Posterior vena cava (tissue), 2 donors: ENCODE measurements at places on chromosomes 1 and 21. TPM values are rescaled to one million over a fixed set of nuclear protein-coding genes. Genes with fewer than 3 reads are reported as not detected.
A peak's percentile ranks its signal among the peaks of the same experiment; 100 is the strongest.

- DNase-seq, result no peak
Measured at GRCh38 chr1:22171951-22172715, 29.2 kb upstream of the WNT4 start.

- DNase-seq, result no peak
Measured at GRCh38 chr1:21068937-21069336, 107.8 kb downstream of the EIF4G3 start.

Gene PRAMEF12
- total RNA-seq, result not detected

GRCh38 chr21:34190576-34191321 lies 117.4 kb downstream of the MRPS6 start:
- no peak for DNase-seq

DNA sequence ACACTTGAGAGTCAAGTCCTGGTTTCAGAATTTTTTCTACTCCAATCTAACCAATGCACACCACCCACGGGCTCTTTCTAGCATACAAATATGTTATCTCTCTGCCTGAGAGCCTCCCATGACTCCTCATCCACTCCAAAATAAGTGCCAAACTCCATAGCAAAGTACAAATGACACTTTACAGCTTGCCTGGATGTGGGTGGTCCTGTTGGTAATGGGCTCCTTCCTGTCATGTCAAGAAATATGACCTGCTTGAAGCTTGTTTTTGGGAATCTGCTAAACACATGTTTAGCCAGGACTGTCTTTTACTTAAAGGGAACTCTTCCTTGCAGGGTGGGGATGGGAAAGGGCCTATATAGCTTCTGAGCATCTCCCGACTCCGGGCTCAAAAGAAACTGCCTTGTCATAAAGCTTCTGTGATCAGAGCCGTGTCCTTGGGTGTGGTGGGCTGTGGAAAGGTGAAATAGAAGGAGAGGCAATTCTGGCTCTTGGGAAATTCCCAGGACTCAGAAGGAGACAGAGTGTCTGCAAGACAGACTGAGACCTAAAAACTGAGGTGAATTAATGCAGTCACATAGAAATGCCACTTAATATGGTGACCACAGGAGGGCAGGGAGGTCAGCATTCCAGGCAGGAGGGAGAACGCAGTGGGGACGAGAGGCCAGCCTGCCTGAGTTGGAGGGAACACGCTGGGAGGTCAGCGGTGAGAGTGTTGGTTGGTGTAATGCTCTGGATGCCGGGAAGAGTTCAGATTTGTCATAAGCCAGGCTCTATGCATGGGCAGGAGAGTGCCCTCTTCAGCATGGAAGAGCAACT lies 6.1 kb upstream of the IGFN1 start:
- peak; percentile 19 for DNase-seq

DNA sequence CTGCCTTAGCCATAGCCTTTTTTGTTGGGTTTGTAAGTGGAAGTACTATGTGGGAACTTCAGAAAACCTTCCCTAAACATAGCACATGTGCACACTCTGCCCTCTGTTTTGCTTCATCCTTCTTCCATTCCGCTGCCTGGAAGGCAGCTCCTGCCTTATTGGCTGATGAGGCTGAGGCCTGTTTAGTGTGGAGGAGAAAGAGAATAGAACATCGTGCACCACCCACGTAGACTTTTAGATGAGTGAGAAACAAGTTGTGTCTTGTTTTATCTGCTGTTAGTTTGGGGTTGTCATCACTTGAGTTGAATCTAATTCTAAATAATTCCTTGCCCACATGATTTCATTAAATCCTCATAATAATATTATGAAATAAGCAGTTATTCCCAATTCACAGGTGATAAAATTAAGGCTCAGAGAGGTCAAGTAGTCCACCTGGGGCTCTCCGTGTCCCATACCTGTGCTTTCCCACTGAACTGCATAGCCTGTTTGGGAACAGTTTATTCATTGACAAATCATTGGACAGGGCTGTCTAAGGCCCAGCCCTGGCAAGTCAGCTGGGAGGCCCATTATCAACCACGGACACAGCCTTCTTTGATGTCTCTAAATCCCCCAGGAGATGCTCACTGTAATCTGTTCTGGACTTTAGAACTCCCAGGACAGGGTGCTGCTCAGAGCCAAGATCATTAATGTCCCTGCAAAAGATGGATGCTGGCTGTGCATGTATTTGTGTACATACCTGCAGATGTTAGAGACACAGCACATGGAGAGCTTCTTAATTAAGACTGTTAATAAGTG lies 93.0 kb downstream of the ABCA4 start:
- no peak for DNase-seq

DNA sequence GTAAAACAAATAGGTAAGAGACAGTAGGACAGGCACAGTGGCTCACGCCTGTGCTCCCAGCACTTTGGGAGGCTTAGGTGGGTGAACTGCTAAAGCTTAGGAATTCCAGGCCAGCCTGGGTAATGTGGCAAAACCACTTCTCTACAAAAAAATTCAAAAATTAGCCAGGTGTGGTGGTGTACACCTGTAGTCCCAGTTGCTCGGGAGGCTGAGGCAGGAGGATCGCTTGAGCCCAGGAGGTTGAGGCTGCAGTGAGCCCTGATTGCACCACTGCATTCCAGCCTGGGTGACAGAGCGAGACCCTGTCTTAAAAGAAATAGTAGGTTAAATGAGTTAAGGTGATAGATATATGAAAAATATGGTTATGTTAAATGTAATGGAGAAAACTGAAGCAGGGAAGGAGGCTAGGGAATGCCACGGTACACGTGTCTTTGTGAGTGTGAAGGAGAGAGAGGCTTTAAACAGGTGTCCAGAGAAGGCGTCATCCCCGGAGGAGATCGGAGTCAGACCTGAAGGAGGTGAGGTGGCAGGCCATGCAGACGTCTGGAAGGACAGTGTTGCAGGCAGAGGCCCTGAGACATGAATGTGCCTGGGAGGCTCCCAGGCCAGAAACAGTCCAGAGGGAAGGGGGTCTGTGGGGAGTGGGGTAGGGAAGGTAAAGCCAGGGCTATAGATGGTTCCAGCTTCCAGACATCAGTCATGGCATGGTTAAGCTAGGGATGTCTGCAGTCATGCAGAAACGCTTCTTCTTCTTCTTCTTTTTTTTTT lies 7.2 kb upstream of the RIPPLY3 start:
- no peak for DNase-seq

Gene NPHS2
- not detected for total RNA-seq

GRCh38 chr1:162878000-162878596 lies 17.1 kb upstream of the CCDC190 start:
- DNase-seq, result peak; percentile 87

Gene SPRR2G
- total RNA-seq, result not detected

DNA sequence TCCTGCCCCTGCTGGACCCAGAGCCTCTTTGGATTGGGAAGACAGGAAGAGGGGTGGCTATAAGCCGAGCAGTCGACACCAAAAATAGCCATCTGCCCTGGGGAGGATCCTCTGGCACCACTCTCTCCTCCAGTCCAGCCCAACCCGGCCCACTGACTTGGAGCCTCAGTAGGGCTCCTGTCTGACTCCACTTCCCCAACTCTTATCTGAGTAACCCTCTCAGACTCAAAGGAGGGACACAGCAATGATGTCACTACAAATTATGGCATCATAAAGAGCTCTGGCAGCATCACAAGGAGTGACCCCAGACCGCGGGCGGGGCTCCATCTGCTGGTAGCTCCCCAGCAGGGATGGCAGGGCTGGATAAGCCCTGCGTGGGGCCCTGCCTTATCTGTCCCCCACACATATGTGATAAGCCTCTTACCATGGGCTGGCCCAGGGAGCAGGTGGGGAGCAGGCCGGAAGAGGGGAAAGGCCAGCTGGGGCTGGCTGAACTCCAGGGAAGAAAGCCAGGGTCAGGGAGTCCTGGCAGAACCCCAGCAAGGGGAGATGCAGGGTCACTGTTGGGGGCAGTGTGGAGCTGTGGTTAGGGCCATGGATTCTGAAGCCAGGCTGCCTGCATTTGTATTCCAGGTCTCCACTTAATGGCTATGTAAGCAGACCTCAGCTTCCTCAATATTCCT lies 4.6 kb upstream of the SLC6A9 start:
- DNase-seq, result peak; percentile 84

DNA sequence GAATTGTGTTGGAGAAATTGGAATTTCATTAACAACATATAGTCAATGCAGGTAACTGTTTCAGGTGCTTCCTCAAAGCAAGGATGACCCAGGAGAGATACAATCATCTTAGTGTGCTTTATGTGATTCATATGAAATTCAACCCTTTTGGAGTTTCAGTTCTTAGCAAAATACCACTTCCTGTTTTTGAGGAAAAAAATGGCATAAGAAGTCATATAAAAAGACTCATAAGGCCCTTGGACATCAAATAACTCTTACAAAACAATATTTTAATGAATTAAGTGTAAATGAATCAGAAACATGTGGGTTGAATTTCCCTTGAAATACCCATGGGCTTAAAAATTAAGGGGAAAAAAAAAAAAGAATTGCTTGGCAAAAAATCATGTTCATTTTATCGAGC lies 926.6 kb downstream of the LTN1 start:
- DNase-seq, result no peak

- DNase-seq, result no peak
Measured at GRCh38 chr1:100354971-100355394, 2.7 kb downstream of the CDC14A start.

DNA sequence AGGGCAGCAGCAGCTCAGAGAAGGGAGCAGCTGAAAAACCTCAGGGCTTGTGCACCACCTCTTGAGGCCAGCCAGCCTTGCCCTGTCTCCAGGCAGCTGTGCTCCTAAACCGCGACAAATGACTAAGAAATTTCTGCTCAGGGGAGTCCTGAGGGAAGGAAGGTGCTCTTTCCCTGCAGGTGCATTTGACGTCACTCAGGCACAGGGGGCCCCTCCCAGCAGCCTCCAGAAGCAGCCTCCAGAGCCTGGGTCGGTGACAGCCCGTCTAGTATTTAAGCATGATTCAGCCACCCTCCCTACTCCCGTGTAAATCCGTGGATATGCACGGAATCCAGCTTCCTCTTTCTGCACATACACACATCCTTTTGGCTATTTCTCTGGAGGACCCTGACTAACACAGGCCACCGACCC lies 560.5 kb downstream of the KIF26B start:
- no peak for DNase-seq

Gene RGS13
- total RNA-seq, result 0.81 TPM

- no peak for DNase-seq
Measured at GRCh38 chr1:185398599-185398998, 81.6 kb upstream of the IVNS1ABP start.

DNA sequence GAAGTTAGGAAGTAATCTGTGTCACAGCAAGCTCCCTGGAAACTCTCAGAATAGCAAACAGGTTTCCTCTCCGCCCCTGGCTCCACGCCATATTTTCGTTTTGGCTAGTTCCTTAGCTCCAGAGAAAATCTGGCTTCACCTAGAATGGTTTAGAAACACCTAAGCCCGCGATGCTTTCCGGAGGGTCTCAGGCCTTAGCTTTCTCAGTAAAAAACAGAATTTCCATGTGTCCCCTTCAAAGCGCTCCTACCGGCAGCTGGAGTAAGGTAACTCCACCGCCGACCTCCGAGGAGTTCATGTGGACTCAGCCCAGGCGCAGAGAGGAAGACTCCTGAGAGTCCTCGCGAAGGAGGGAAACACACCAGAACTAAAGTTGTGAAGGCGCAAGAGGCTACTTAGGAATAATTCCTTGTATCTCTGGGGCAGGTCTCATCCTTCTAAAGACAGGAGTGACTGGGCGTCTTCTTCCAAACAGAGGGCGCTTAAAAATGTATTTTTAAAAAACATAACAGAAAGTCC lies 406 bp downstream of the KIAA0040 start:
- DNase-seq, result no peak

DNA sequence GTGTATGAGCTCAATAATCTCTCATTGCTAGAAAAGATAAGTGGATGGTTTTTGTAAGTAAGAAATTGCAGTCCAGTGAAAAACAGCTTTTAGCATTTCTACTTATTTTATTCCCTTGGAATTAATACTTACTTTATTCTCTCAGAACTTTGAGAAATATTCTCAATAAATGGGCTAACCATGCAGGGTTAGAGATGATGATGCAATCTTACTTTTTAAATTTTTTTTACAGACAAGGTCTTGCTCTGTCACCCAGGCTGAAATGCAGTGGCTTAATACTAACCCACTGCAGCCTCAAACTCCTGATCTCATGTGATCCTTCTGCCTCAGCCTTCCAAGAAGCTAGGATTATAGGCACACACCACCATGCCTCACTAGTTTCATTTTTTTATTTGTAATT lies 440.8 kb upstream of the ZP4 start:
- DNase-seq, result no peak

Gene BEND5
- total RNA-seq, result 2.7 TPM

GRCh38 chr1:37605061-37605650 lies 9.4 kb upstream of the GNL2 start:
- DNase-seq, result no peak

DNA sequence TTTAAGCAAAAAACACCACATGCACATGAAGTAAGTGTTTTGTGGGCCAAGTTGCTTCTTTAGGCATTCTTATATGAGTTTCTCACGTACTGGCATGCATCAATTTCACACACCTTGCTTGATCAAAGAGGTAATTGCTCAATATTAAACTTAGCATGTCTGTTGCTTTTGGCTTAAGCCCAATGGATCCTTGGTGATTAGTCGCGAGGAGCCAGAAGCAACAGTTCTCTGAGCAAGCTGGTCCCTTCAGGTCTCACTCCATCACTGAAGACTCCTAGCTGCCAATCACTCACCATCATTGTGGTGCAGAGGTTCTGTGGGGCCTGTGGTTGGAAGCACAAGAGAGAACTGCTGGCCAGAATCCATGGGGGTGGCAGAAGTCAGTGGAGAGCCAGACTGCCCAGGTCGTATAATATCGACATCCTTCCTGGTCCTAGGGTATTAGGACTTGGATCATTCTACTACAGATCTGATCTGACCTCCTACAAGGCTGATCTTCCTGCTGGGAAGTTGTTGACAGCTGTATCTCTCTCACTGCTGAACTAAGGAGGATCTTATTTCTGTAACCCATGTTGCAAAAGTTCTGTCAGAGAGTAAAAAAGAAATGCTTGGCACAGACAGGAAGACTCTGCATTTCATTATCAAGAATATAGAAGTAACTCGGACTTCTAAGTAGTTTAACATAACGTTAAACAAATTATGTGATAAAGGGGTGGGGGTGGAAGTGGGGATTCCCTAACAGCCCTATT lies 140.5 kb downstream of the NTPCR start:
- no peak for DNase-seq

Gene MAEL
- total RNA-seq, result not detected

Gene PRKACB
- 80.2 TPM for total RNA-seq

Gene INTS11
- total RNA-seq, result 61.8 TPM

DNA sequence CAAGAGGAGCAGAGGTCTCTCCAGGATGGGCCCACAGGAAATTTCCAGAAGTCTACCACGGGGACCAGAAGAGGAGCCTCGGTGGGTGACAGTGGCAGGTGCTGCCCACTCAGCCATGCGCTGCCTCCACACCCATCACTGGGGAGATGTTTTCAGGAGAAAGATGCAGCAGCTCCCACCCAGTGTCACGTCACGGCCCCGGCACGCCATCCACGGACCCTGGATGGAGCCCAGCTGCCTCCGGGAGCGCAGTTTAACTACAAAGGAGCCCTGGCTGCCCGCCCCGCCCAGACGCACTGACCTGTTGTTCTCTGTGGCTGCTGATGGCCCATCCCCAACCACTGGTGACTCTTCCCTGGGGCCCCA lies 6.8 kb downstream of the TSPEAR start:
- DNase-seq, result peak; percentile 35

Gene PRKCZ
- 3.0 TPM for total RNA-seq
